ENCODE measurements at places on chromosomes 13 and 19.

DNA sequence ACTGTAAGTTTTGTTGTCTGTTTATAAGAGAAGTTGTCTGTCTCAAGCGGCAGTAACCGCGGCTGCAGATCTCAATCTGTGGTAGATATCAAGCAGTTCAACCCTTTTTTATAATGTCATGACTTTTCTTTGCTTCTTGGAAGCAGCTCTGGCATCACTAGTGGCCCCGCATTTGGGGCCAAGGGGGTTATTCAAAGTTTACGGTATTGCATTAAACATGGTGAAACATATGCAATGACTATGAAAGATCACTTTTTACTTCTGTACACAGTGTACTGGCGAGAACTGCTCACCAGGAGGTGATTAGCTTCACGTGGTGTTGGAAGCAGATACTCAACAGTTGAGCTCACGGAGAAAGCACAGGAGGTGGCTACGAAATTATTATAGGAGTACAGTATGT lies 4.6 kb upstream of the FFAR3 start:
- no peak for DNase-seq

- no peak for DNase-seq
Measured at GRCh38 chr19:9871626-9872338, 36.7 kb downstream of the PIN1 start.

DNA sequence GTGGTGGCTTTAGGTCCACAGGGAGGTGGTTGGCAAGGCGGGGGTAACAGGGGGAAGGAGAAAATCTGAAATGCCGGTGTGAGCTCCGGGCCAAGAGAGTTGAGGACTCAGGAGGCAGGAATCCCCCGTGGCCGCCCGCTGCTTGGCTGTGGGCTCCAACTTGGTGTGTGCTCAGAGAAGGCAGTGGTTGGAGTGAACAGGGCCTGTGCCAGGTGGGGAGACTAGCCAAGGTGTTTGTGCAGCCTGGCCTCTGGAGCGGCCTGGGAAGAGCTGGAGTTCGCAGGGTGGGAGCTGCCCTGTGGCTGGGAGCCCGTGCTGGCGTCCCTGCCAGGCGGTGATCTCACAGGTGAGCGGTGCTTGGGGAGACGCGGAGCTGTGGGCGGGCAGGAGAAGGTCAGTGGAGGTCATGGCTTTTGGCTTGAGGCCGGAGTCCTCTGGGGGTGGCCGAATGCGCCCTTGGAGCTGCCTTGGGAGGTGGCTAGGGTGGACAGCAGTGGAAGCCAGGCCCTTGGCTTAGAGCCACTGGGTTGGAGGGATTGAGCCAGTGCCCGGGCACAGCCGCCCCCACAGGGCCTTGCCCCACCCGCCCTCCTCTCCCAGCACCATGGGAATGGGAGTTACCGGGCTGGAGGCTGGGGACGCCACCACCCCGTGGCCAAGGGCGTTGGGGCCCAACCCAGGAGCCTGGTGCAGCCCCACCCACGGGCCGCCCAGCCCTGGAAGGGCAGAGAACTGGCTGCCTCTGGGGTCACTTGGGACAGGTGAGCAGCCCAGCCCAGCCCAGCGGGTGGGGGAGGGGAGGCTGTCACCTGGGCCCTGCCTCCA lies 7.1 kb upstream of the CIRBP start:
- DNase-seq, result no peak

DNA sequence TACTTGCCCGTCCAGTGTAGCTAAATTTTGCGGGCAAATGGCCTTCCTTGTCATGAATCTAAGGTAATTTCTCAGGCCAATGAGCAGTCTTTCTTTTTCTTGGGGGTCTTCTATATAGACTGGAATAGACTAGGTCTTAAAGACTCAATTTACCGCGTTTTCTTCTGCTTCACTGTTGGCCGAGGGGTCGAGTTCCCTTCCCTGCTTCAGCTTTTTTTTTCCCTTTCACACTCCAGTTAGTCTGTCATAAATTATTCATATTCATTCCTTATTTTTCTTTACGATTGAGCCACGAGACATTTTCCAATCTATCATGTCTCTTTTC lies 276 bp downstream of the ALG11 start:
- no peak for DNase-seq

- DNase-seq, result no peak
Measured at GRCh38 chr13:113448545-113448884, 4.8 kb downstream of the ADPRHL1 start.

DNA sequence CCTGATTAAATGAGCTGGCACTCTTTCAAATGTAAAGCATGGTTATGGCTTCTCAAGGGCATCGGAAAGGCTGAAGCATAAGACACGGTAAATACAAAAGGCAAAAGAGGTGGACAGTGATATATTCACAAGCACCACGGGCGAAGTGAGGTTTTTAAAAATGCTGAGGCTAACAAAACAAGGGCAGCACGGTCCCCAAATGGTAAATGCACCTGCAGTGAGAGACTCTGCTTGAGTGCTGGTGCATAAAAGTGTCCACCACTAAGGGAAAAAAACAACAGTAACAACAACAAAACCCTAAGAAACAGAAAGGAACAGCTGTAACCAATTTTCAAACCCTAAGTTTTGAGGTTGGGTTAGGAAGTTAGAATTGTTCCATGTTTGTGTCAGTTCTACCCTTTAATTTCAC lies 234.9 kb downstream of the PCDH9 start:
- DNase-seq, result no peak

- DNase-seq, result no peak
Measured at GRCh38 chr19:9819596-9819909, 674 bp upstream of the FBXL12 start.

DNA sequence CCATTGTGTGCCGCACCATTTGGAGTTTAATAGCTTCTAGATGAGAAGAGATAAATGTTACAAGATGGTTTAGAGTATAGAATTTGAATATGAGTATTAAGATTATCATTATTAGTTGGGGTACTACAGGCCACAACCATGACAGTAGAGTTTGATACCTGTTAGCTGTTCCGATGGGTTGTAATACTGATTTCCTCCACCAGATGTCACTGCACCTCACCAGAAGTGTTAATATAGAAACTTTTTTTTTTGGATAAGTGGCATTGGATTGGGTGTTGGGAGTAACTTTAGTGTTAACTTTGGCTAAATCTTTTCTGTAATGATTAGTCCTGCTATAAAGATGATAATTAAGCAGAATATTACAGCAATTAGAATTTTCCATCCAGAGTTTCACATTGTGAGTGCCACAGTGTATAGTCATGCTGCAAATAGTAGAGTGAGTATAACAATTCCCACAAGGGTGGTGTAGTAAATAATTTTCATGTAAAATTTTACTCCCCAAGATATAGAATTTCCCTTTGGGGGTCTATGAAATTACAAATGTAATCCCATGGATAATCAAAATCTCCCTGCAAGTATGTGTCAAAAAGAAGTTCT lies 56.3 kb downstream of the PSG3 start:
- DNase-seq, result no peak

DNA sequence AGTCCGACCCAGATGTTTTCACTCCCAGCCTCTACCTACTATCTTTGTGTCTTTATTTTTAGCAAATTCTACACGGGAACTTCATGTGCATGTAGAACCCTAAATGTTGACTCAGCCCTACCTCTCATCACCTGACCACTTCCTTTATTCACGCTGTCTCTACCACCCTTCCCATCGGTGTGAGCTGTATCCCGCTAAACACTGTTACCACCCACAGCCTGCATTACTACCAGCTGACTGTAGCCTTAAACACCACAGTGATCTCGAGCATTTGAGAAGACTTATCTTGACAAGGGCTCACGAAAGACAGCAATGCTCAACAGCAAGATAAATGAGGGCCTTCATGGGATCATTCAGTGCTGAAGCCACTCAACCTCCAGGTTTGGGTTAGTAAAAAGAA lies 15.1 kb downstream of the NCR1 start:
- DNase-seq, result no peak

- no peak for DNase-seq
Measured at GRCh38 chr13:110921209-110921608, 6.3 kb upstream of the ANKRD10 start.

DNA sequence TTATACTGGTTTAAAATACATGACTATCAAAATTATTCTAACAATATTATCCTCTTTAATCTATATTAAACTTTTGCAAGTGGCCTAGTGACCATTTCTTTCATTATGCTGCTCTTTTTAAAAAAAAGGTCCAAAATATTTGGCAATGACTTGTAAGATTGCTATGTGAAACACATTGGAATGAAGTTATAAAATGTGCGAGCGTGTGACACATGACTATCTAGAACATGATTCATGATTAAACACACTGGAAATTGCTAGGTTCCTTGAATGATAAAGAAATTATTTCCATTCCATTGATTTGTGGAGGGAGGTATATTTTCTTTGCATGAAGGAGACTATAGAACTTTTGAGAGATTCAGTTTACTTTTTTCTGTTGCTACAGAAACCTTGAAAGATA lies 739.1 kb downstream of the DIAPH3 start:
- no peak for DNase-seq

- no peak for DNase-seq
Measured at GRCh38 chr13:105436943-105437342, 1098.5 kb downstream of the EFNB2 start.

DNA sequence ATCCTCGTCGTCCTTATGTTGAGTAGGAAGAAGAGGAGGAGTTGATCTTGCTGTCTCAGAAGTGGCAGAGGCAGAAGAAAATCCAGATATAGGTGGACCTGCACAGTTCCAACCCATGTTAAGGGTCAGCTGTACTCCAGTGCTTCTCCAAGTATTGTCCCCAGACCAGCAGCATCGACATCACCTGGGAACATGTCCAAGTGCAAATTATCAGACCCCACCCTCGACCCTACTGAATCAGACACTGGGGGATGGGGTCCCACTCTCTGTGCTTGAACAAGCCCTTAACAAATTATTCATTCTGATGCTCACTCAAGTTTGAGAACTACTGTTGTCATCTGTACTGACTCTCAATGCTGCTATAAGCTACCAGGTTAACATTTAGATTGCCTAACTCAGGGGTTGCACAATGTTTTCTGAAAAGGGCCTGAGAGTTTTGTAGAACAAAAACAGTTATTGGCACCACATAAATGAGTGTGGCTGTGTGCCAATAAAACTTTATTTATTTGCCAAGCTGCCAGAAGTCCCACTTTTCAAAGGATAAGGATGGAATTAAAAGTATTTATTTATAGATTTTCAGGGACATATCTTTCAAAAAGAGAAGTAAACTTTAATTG lies 226.7 kb upstream of the IPO5 start:
- DNase-seq, result no peak

- DNase-seq, result no peak
Measured at GRCh38 chr13:112134391-112135075, 67.6 kb downstream of the SOX1 start.

GRCh38 chr13:94620286-94620896 lies 18.7 kb downstream of the GPR180 start:
- no peak for DNase-seq

DNA sequence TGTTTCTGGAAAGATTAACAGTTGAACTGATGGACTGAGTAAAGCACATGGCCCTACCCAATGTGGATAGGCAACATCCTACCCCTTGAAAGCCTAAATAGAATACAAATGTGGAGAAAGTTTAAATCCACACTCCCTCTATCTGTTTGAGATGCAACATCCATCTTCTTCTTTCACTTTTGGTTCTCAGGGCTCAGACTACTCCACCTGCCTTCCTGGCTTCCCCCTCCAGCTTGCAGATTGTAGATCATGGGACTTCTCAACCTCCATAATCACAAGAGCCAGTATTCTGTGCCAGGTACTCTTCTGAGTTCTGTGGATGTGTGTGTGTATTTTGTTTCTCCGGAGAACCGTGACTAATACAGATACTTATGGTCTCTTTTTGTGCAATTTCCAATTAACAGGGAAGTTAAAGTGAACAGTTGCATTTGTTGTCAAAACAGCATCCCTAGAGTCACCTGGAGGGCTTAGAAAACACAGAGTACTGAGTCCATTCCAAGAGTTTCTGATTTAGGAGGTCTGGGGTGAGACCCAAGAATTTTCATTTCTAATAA lies 590.3 kb upstream of the MIR17HG start:
- no peak for DNase-seq

DNA sequence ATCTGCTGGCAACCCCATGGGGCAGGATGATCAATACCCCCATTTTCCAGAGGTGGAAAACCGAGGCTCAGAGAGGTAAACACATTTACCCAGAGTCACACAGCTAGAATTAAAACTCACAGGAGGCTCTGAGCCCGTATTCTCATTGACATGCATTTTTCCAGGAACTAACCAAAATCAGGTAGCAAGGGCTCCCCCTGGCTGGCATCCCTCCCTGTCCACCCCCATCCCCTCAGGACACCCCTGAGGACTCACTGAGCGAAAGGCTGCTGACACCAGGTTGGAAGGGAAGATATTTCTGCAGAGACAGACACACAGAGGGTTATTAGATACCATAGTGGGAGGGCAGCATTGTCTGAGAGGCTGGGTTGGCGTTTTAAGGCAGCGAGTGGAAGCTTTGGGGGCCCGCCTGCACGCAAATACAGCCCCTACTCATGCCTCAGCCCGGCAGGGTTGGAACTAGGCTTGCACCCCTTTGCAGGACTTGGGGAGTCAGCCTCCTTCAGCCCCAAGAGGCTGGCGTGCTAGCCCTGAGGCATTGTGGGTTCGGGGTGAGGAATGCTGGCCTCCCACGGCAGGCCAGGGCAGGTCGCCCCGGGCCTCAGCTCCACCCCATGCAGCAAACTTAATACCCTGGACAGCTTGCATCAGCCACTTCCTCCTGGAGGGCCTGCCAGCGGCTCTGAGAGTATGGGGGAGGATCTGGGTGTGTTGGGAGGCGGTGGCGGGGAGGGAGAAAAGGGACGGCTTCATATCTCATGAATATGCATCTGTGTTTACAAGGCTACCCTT lies 3.9 kb downstream of the SLC1A5 start:
- peak; percentile 71 for DNase-seq

GRCh38 chr13:110854866-110855265 lies 60.0 kb downstream of the ANKRD10 start:
- DNase-seq, result no peak

- no peak for DNase-seq
Measured at GRCh38 chr13:112495465-112495864, 92.5 kb downstream of the TUBGCP3 start.

DNA sequence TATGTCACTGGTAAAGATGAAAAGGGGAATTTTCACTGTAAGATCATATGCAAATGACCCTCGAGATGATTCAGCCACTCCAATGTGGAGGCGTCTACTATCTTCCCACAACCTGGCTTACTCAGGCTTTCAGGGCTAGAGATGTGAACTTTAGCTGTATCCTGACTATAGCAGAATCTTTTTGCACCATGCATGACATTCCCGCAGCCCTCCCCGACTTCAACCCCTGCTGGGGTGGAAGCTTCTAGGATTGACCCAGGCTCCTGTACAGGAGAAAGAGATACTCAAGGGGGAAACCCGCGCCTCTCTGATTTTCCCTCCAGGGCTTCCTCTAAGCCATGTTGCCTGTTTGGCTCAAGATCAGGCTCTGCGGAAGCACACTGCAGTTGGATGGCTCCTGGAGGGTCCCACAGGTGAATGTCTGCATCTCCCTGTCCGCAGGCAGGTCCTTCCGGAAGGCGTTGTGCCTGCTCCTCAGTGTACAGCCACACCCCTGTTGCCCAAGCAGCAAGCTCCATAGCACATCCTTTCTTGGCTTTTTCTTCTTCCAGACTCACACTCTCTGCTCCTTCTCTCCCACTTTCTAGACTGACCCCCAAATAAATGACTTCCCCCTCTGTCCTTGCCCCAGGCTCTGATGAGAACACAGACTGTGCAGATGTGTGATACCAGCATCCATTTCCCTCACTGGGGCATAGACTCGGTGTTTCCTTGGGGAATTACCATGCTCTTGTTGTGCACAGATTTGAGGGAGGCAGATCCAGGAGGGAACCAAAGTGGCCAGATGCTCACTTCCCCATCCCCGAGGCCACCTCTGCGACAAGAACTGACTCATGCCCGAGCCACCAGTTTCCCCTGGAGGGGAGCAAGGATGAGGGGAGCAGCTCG lies 29.1 kb upstream of the POP4 start:
- DNase-seq, result no peak
